SK-N-DZ (cell line): ENCODE measurements at places on chromosomes 6 and 20.
A peak's percentile ranks its signal among the peaks of the same experiment; 100 is the strongest.

- DNase-seq: no peak
Measured at GRCh38 chr20:12977328-12978125, 31.2 kb upstream of the SPTLC3 start.

DNA sequence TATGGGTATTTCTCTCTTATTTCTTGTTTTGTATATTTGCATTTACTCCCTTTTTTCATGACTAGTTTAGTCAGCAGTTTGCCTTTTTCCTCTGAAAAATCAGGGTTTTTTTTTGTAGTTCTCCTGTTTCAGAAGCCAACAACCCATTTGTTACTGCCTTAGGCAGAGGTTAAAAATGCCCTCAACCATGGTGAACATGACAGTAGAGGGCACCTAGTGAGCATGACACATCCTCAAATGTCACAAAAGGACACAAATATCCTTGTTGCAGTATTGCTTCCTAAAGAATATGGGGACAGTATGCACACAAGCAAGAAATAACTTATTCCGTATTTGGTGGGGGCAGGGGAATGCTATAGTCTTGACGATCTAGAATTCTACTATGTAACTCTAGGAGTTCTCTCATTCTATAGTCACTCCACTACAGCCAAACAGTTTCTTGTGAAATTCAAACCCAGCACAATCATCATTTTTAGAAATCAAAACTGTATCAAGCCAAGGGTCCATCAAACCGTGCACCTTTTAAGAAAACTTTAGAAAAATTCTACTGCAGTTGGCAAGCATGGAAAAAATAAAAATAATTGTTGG lies 47.0 kb downstream of the GOPC start:
- no peak for DNase-seq

GRCh38 chr20:62223571-62223970 lies 3.5 kb upstream of the HRH3 start:
- no peak for DNase-seq

DNA sequence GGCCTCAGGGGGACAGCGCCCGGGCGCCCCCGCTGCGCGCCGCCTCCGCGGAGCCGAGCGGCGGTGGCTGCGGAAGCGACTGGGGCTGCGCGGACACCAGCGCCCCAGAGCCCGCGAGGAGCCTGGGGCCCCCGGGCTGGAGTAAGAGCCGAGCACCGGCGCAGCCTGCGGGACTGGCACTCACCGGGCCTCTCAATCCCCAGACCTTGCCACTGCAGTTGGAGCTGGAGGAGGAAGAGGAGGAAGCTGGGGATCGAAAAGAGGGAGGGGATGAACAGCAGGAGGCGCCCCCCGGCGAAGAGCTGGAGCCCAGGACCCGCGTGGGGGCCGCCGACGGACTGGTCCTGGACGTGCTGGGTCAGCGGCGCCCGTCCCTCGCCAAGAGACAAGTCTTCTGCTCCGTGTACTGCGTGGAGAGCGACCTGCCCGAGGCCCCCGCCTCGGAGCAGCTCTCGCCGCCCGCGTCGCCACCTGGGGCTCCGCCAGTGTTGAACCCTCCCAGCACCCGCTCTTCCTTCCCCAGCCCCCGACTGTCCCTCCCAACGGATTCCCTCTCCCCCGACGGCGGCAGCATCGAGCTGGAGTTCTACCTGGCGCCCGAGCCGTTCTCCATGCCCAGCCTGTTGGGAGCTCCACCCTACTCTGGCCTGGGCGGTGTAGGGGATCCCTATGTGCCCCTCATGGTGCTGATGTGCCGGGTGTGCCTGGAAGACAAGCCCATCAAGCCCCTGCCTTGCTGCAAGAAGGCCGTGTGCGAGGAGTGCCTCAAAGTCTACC lies 590 bp downstream of the RNF217 start:
- DNase-seq: peak; percentile 25

DNA sequence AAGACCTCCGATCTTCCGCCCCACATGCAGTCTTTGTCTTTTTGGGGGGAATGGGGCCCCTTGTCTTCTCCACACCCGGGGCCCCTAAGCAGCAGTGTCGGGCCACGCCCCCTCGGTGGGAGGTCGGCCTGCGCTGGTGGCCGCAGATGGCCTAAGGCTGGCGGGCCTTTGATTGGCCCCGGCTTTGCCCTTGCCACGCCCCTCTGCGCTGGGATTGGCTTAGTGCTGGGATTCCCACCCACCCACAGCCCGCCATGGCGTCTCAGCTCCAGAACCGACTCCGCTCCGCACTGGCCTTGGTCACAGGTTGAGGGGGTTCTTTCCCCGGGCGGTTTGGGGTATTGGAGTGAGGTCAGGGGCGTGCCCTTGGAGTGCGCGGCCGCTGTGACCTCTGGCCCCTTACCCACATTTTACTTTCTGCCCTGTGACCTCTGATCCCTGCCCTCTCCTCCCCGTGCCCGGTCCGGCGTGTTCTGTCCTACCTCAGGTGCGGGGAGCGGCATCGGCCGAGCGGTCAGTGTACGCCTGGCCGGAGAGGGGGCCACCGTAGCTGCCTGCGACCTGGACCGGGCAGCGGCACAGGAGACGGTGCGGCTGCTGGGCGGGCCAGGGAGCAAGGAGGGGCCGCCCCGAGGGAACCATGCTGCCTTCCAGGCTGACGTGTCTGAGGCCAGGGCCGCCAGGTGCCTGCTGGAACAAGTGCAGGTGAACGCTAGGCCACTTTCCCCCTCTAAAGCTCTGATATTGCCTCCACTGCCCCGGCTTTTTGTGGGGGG lies at the start of gene HSD17B8:
Gene HSD17B8, plus strand, starts transcription at position 241 of the 776 bp plus-strand sequence. Its CDS starts 14 bp downstream, at position 255.
- DNase-seq: peak; percentile 89

DNA sequence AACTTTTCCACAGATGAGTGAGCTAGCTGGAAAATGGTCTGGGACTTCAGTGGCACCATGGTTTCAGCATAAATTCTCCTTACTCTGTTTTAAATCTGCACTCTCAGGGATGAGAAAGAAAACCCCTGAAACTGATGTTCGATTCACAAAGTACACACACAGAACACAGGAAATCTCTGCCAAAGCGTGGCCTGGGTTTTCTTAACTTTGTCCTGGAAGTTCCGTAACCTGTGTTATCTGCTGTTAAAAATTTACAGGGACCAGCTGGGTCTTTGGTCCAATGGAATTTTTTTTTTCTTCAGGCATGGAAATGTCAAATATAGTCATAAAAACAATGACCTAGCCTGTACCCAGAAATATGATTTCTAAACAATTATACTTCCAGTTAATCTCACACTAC lies 7.3 kb downstream of the SCML4 start:
- no peak for DNase-seq

DNA sequence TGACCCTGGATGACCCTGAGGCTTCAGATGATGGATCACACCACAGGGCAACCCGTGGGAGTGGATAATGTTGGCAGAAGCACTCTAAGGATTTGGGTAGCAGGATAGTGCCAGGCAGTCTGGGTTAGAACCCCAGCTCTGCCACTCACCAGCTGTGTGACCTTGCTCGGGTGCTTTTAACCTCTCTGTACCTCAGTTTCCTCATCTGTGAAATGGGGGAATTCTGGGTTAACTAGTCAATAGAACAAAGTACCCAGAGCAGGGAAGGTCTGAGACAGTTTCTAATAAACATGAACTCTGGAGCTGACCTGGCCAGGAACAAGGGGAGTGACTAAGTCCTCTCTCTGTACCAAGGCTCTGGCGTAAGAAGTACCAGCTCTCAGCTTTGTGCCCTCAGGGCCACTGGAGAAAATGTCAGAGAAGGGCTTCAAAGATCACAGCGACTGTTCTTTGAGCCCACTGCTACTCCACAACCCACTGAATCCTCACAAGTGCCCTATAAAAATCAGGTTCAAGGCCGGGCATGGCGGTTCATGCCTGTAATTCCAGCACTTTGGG lies 14.7 kb upstream of the NOL4L start:
- DNase-seq: no peak

DNA sequence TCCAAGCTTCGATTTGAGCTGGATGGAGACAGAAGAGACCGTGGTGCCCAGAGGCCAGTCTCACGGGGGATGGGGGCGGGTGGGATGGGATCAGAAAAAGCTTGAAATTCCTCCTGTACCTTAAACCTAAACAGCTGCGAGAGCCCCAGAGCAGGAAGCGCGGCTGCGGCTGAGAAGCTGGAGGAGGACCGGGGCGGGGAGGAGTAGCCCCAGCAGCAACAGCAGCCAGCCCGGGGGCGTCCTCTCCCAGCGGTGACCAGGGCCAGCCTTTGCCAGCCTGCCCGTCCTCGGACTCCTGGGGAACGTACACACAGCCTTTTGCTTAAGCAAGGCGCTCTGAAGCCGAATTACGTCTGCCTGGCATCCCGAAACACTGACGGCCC lies 17.4 kb upstream of the PRDM13 start:
- no peak for DNase-seq

DNA sequence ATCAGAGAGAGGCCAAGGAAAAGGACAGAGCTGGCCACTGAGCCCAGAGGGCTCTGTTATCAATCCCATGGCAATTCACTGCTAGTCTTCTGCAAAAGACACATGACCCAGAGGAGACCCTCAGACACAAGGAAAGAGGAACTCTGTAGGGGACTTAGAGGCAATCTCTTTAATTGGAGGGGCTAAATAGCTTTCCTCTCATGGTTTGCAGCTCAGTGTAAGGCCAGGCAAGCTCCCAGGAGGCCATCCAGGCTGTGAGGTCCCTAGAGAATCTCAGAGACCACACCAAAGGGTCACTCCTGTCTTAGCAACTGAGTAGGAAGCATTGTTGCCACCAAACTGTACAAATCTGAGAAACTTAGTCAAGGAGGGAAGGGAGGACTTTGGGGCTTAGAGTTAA lies 10.0 kb upstream of the HLA-DOA start:
- no peak for DNase-seq

GRCh38 chr6:32109114-32109764 lies at the start of gene TNXB:
Gene TNXB, minus strand, starts transcription at chr6:32109338. Its CDS starts 11,140 bp downstream, at chr6:32098198.
- no peak for DNase-seq

- DNase-seq: no peak
Measured at GRCh38 chr6:26025047-26025893, 62.0 kb upstream of the HFE start.

DNA sequence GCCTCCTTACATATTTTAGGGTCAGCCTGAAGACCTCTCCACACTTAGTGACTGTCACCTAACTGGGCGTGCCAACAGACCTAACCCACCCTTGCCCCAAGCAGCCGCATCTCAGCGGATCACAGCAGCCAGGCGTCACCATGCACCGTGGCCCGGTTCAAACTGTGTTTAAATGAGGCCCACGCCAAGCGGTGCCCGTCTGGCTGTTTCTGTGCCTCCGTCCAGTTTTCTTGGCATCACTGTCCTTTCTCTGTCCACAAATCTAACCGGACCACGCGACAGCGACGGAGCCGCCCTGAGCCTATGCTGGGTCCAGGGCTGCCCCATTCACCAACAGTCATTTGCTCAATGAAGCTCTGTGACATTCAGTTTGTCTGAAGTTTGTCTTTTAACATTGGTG lies 393.3 kb downstream of the THBS2 start:
- DNase-seq: no peak

- no peak for DNase-seq
Measured at GRCh38 chr6:43616725-43617472, 12.2 kb downstream of the GTPBP2 start.

DNA sequence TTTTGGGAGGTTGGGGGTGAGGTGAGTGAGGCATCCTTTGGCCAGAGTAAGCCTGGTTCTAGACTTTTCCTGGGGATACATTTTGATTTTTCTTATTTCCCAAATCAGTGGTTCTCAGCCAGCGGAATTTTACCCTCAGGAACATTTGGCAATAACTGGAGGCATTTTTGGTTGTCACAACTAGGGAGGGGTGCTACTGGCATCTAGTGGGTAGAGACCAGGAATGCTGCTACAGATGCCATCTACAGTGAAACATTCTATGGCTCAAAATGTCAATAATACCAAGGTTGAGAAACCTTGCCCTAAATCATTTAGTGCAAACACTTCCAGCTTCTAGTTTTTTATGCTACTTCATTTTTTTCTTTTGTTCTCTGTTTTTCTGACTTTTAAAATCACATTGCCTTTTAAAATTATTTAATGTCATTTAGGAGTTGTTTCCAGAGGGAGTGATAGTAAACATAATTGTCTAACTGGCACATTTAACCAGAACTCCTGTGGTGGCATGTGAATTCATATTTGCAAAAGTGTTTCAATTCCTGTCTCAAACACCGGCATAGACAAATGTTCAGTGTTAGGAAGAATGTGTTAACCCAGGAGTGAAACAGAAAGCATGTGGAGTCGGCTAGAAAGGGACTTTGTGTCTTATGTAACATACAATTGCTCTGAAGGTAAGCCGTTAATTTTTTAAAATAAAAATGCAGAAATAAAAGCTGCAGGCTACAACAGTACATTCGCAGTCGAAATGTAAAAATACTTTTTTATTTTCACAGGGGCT lies 59.0 kb downstream of the QRSL1 start:
- DNase-seq: no peak

DNA sequence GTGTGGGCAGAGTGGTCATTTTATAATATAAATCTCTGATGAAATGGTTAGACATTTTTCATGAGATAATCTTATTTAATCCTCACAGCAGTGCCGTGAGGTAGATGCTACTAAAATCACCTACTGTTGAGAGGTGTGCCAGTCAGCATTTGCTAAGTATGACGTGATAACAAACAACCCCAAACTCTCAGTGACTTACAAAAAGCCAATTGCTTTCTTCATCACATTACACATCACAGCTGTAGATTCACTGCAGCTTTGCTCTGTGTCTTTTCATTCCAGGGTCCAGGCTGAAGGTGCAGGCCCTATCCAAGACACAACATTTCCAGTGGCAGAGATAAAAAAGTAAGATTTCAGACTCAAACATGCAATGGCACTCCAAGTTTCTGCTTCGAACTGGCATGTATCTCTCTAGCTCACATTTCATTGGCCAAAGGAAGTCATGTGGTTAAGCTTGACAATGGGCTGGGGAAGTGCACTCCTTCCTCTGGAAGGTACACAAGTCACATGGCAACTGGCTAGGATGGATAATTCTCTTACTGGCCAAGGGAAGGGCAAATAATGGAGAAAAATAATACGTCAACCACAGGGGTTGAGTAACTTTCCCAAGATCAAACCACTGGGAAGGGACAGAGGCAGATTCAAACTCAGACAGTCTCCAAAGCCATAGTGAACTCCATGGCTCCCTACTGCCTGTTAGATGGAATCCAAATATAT lies 69.5 kb upstream of the EPB41L1 start:
- no peak for DNase-seq

GRCh38 chr6:45773906-45774305 lies 241.8 kb downstream of the CLIC5 start:
- DNase-seq: no peak

DNA sequence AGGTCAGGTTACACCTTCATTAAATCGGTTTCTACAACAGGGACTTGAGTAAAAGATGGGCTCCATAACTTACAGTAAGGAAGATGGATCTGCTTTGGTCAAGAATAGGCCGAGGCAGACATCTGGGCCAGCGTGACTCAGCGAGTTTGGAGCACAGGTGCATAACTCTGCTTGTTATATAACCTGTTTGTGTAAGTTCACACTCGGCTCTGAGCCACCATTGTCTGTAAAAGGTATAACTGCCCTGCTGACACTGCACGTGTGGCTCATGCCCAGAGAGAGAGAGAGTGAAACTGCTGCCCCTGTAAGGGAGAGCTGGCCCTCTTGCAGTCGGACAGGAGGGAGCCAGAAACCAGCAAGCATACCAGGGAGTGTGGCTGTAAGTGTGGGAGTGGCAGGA lies 737.9 kb upstream of the SLC35B3 start:
- no peak for DNase-seq

GRCh38 chr6:4366635-4367395 lies 231.4 kb upstream of the ECI2 start:
- DNase-seq: no peak
